ENCODE measurements at places on chromosomes 1 and 21.

- no peak for DNase-seq
These were observed 25.6 kb downstream of the PPP1R12B start for GRCh38 chr1:202374099-202374498.

- no peak for DNase-seq
These were observed 6.1 kb downstream of the STRIP1 start for GRCh38 chr1:110040548-110040947.

DNA sequence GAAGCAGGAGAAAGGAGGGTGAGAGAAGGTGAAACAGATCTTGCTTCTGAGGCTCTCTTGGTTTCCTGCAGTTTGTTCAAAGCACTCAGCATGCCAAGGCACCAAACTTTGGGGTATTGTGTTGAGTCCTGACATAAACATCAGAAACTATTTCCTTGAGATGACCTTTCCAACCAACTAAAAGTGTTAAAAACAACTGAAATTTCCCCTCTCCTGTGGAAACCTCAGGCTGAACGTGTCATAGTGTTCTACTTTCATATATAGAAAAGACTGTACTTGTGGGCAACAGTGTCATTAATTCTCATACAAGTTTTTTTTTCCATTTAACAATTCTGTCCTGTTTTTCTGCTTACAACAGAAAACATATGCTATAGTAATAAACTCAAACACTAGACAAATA lies 6.3 kb upstream of the LYST start:
- DNase-seq: no peak

DNA sequence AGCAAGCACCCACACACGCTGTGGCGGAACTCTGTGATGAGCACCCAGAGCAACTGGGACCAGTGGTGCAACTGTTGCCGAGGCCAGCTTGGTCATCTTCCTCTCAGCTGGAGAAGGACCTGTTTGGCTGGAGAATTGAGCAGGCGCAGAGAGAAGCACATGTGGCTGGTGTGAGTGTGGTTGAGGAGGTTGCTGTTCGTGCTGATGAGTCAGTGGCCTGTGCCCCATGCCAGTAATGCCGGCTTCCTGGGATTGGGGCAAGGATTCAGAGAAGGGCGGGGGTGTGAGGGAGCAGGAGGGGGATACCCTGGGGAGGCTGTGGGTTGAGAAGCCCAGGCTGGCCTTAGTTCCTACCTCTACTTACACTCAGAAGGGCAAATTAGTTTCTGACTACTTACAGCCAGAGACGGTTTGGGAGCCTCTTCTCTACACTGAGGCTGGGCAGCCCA lies 57.5 kb upstream of the EPS8L3 start:
- no peak for DNase-seq

GRCh38 chr1:205769641-205770365 lies 5.5 kb downstream of the RAB29 start:
- DNase-seq: no peak

DNA sequence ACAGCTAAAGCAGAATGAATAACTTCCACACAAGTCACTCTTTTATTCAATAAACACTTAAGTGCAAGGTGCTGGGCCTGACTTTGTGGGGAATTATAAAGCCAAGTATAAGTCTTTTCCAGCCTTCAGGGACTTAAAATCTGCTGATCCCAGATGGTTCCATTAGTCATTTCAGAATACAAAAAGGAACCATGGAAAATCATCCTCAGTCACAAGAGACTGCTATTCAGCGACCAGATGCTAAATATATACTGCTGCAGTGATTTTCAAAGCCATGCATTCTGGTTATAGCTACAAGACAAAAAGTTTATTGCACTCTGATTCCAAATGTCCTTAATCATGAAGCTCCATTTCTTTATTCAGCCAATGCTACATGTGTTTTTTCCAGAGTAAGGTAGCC lies 25.7 kb downstream of the GLMN start:
- no peak for DNase-seq

DNA sequence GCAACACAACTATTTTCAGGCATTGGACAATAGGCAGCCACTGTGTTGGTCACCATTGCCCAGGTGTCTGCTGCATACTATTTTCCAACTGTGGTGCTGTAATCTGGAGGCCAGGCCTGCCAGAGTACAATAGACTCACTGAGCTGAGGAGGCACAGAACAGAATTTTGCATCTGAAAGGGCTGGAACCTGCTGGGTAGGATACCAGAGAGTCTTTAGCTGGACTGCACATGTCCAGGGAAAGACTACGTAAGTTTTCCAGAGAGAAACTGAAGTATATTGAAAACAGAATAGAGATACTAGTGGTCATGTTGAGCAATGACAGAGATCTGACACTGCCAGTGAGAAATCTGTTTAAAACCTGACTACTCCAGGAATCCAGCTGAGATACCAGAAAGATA lies 200.8 kb downstream of the RASAL2 start:
- DNase-seq: no peak

DNA sequence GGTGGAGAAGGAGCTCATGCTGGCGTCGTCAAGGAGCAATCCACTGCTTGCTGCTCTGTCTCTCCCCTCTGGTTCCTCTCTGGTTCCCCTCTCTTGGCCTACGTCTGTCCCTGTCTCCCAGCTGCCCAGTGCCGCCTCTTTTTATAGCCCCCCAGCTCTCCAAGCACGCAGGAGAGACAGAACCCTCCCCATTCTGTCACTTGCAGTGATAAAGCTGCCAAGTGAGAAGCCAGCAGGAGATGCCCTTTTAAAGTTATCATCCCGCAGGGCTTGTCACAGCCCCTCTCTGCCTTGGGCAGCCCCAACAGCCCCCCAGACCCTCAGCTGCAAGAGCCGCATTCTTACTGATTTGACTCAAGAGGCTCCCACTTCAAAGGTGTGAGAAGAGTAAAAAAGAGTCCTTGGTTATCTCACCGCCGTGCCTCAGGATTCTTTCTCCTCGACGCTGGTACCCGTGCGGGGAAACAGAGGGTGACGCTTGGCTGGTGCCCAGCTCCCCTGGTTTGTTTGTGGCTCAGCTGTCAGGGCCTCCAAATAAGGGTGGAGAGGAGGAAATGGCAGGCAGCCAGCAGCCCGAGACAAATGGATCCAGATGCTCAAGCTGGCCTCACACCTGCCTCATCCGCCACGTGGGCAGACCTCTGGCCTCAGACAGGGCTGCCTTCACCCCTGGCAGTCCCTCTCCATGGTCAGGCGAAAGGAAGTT lies at the start of gene NPPA:
TSS of gene NPPA (minus strand) at position 117 of the 706 bp plus-strand sequence. CDS start at position 18, 99 bp downstream.
- no peak for DNase-seq

DNA sequence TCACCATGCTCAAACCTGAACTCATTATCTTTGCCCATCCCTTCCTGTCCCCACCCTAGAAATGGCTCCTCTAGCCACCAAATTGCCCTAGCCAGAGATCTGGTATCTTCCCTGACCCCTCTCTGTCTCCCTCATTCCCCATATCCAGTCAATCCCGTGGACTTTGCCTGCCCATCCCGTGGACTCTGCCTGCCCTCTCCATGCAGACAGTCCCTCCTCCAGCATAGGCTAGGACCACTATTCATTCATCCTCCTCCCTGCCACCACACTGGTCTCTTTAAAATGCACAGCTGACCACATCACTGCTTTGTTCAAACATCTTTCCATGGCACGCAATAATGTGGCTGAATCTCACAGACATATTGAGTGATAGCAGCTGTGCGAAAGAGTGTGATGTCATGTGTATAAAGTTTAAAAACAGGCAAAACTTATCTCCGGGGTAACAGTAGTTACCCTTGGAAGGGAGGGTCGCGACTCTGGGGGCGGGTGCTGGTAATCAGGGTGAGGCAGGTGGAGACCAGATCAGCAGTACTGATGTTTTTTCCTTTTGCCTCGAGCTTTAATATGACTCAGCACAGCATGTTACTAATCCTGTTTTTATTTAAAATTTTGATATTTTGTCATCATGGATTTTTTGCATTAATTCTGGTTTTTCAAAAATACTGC lies 4.8 kb upstream of the SLC2A1 start:
- DNase-seq: no peak

DNA sequence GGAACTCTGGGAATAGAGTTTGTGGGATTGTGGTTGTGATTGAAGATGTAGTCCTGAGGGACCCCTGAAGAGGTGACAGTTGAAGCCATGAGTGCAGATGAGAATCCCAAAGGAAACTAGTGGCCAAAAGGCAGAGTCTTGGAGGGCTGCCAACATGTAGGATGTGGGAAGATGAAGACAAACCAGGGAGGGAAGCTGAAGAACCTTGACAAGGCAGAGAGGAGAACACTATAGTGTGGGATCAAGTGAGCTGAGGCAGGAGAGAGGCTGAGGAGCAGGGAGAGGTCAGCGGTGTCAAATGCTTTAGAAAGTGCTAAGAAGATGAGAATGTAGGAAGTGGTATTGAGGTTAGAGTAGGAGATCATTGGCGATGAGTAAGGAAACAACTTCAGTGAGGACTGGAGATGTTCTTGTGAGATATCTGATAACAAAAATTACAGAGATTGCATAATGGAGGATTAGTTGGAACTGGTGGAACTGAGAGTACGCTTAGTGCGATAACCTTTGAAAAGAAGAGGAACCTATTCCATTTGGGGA lies 88.5 kb upstream of the VCAM1 start:
- DNase-seq: no peak

- no peak for DNase-seq
These were observed 54.6 kb downstream of the STXBP3 start for GRCh38 chr1:108801101-108801500.

- DNase-seq: no peak
These were observed 14.0 kb downstream of the RUNX1 start for GRCh38 chr21:35035116-35035515.

- DNase-seq: no peak
These were observed 801 bp upstream of the C2CD4D start for GRCh38 chr1:151840421-151840820.

DNA sequence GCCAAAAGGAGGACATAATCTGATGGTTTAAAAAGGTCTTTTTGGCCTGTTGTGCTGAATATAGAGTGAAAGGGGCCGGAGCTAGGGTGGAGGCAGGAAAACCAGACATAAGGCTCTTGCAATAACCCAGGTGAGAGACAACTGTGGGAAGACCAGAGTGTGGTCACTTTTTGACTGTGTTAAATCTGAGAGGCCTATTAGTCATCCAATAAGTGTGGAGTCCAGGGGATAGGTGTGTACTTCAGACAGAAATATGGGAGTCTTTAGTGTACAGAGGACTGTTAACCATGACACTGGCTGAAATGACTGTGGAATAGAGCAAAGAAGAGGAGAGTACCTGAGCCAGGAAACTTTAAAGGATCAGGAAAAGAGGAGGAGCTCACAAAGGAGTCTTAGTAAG lies 89.3 kb downstream of the VAV3 start:
- no peak for DNase-seq

- peak; percentile 54 for DNase-seq
These were observed 1.7 kb downstream of the HES4 start for GRCh38 chr1:997993-998744.

DNA sequence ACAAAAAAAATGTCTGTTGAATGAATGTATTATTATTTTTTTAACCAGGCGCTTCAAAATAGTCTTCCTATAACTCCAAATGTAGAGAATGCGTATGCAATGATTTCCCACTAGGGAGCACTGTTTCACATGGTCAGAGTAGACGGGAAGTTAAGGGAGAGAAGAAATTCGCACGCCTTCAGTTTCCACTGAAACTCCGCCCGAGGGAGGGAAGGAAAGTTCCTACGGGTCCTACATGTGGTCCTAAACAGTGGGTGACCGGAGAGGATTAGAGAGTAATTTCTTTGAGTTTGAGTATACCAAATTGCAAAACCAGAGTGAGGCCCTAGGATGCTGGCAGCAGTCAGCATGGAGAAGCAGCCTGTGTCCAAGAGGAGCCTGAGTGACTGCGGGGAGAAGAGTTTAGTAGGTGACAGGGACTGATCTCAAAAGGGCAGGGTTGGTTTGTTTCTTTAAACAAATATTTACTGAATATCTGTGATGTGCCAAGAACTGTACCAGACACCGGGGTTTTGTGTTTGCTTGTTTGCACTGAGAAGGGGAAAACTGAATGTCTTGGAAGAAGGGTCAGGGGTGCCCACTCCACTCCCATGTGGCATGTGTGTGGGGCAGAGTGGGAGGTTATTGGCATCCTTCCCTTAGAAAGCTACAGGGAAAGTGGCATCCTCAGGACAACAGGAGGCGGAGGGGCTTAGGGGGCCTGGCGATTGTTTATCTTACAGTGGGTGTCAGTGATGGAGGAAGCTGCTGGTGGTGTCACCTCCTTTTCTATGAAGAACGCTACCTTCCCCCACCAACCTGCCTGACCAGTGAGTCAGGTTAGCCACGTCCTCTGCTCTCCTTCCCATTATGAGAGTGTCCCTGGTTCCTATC lies 22.8 kb downstream of the RNU5D-1 start:
- no peak for DNase-seq

DNA sequence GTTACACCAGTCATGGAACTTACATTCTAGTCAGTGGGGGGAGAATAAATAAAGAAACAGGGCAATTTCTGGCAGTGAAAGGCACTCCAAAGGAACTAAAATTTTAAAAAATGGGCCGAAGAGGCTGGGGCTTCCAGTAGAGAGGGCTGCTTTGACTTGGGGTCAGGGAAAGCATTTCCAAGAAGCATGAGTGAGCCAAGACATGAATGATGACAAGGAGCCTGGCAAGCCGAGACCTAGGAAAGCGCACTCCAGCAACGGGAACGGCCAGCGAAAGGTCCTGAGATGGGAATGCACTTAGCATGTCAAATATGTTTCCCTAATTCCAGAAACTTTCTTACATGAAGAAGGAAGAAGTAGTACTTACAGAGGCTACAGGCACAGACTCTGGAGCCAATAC lies 95.4 kb upstream of the NGF start:
- DNase-seq: no peak

DNA sequence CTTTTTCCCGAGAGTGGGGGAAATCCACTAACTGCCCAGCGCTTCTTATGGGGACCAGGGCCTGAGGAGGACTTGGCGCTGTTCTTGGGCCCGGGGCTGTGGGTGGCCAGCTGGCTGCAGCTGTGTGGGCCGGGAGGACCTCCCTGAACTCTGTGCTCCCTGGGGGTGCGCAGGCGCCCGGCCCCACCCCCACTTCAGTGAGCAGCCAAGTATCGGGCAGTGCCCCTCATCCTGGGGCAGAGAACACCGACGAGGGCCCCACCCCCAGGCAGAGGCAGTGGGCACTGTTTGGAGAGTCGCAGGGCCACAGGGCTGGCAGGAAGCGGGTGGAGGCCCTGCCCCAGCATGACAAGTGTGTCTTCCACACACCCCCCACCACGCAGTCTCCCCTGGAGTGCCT lies 32.5 kb upstream of the SLC19A1 start:
- DNase-seq: no peak

GRCh38 chr1:221457685-221458446 lies 284.0 kb downstream of the DUSP10 start:
- DNase-seq: peak; percentile 62

GRCh38 chr1:18870957-18871356 lies 11.5 kb upstream of the TAS1R2 start:
- no peak for DNase-seq

DNA sequence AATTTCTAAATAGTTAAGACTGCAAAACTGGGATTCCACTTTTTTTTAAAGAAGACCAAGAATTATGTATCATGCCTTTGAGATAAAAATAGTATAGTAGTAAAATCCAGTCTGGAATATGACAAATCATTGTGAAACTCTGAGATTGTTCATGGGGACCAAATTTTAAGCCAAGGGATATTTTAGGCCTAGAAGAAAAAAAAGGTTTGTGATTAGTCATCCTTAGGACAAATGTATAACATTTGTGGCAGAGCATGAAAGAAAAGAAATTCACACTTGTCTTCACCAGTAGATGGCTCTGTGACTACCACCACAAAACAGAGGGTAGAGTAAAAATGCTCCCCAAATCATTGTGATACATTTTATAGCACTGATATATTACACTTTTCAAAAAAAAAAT lies 226.1 kb downstream of the KCTD3 start:
- DNase-seq: no peak

- DNase-seq: no peak
These were observed 20.5 kb downstream of the RCSD1 start for GRCh38 chr1:167650269-167651160.

Data from SK-N-DZ (cell line).